Activated T-cell treated with anti-CD3 and anti-CD28 coated beads, Interleukin-2, amount 50 U/mL, for 1 hour (primary cell): ENCODE measurements at places on chromosomes 11 and 22.

GRCh38 chr11:38884145-38884865, 2286.3 kb upstream of the RAG2 start:
- DNase-seq, result no peak

DNA sequence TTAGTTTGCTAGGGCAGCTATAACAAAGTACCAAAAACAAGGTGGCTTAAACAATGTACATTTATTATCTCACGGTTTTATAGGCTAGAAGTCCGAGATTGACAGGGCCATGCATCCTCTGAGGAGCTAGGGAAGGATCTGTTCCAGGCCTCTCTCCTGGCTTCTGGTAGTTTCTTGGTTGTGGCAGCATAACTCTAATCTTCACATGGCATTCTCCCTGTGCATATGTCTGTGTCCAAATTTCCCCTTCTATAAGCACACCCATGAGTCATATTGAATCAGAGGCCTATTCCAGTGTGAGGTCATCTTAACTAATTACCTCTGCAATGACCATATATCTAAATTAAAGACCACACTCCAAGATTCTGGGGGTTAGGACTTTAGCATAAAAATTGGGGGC, 31.3 kb upstream of the MMP13 start:
- no peak for DNase-seq

DNA sequence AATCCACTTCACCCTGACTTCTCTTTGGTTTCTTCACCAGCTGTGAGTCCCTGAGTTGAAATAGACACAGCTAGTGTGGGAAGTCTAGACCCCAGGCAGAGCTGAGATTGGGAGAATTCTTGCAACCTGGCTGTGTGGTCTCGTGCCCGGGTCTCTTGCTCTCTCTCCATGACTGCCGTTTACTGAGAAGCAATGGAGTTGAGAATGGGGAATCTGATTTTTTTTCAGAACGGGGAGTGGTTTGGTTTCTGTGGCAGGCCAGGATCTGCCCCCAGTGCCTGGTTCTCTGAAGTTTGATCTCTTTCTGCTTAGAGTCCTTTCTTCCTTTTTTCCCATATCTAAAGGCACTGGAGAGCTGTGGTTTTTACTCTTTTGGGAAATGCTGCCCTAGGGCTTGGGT, 1.5 kb downstream of the SIDT2 start:
- no peak for DNase-seq

GRCh38 chr11:12026331-12027211, 18.1 kb upstream of the DKK3 start:
- no peak for DNase-seq

DNA sequence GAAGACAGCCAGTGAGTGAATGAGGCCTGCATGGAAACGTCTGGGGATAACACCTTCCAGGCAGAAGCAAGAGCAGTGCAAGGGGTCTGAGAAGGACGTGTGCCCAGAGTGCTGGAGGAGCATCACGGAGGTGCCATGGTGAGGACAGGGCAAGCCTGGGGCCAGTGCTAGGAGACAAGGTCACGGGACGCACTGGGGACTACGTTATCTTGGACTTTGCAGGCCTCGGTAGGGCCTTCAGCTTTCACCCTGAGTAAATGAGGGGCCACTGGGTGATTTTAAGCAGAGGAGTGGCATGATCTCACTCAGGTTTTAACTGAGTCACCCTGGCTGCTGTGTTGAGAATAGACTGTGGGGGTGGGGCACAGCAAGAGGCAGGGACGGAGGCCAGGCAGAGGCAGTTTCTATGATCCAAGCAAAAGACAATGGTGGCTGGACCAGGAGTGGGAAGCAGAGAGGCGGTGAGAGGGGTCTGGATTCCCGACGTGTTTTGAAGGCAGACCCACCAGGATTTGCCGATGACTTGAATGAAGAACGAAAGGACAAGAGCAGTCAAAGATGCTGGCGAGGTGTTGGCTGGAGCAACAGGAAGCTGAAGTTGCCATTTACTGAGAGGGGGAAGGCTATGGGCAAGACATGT, 102.7 kb upstream of the PARVA start:
- no peak for DNase-seq

GRCh38 chr11:10498022-10498400, 42.9 kb downstream of the AMPD3 start:
- no peak for DNase-seq

DNA sequence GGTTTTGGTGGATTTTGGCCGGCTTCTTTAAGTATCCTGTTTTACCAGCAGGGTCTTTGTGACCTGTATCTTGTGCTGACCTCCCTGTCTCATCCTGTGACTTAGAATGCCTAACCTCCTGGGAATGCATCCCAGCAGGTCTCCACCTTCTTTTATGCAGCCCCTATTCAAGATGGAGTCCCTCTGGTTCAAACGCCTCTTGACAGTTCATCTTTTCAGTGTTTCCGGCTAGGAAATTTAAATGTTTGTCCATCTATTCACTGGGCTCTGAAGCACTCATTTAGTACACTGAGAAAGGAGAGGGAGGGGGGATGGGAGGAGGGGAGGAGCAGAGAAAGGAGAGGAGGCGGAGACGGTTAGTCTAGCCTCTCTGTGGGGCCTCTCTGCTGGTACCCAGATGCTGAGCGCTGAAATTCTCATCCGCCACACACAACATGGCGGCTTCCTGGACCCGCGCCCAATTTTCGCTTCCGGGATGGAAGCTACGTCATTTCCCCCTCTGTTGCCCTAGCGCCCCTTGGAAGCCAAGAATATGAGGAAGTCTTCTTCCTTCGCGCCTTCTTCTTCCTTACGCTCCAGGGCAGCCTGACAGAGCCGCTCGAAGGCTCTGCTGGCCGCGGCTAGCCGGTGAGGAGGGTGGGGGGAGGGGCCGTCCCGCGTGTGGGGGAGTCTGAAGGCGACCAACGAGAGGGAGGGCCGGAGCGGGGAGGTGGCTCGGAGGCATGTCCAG, 69.0 kb upstream of the SYT13 start:
- peak; percentile 93 for DNase-seq

DNA sequence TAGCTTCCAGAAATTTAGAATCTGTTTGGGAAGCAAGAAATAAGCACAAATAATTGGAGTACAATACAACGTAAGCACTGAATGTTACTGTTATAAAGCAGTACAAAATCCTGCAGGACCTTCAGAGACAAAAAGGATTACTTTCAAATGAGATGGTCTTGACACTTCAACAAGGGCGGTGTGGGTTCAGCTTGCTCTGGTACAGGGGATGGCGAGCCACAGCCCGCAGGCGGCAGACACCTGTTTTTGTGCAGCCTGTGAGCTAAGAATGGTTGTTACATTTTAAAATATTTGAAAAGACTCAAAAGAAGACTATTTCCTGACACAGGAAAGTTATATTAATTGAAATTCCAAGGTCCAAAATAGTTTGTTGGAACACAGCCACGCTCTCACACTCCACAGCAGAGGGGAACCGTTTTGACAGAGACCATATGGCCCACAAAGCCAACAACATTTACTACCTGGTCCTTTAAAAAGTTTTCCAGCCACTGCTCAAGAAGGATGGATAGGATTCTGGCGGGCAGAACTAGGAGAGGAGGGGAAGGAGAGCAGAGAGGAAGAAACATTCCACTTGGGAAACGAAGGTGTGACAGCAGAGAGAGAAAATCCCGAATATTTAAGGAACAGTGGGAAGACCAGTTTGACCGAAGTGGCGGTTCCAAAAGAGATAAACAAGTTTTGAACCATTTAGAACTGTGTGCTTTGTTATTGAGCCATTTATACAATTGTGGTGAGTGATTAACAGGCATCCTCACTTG, 6.3 kb downstream of the PRDM10 start:
- DNase-seq, result no peak

- DNase-seq, result no peak
Observed at GRCh38 chr11:69459848-69460539, 21.5 kb upstream of the LINC01488 start.

DNA sequence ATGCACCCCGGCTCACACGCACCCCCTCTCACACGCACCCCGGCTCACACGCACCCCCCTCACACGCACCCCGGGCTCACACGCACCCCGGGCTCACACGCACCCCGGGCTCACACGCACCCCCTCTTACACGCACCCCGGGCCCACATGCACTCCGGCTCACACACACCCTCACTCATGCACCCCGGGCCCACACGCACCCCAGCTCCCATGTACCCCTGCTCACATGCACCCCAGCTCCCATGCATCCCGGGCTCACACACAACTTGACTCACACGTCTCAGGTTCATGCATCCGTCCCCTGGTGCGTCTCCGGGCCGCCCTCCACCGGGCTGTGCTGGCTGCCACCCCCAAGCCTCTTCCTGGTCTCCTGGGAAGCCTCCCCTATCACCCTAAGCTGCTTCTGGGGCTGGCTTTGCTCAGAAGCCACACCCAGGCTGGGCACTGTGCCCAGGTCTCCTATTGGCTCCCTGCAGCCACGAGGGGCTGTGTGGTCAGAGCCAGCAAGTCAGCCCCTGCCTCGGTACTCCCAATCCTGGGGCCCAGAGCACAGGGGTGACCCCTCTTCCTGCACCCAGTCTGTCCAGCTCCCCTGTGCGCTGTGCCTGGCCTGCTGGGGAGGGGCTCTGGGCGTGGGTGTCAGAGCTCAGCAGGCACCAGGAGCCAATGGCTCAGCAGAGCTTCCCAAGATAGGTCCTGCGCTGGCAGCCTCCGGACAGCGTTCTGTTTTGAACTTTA, 16.9 kb downstream of the TSPAN4 start:
- DNase-seq, result no peak

DNA sequence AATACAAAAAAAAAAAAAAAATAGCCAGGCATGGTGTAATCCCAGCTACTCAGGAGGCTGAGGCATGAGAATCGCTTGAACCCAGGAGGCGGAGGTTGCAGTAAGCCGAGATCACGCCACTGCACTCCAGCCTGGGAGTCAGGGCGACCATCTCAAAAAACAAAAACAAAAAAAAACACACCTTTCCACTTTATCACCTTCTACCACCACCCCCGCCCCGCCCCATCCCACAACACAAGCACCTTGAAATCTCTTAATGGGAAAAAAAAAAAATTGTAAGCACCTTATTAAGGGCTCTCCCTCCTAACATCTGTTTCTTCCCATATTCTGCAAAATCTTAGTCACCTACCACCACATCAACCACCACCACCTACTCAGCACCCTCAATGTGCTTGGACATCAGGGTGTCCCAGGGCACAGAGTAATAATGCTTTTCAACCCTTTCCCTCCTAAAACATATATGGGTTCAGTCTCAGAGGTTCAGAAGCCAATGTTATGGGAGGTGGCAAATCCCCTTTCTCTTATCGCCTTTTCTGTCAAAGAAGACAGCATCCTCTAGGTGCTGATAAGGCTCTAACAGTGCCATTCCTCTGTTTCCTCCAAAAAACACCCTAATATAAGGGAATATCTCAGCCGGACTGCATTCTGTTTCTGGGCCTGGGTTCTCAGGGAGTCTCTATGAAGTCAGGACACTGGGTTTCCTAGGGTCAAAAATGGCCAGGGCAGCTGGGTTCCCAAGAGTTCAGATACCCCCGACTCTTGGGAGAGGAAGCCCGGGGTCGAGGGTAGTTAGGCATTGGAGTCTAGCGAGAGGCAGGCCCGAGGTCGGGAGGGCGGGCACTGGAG, 718 bp downstream of the INTS5 start:
- DNase-seq, result no peak

GRCh38 chr11:86151174-86152005, 82.5 kb upstream of the PICALM start:
- no peak for DNase-seq

GRCh38 chr22:37999640-38000272, 15.4 kb upstream of the SOX10 start:
- no peak for DNase-seq

- DNase-seq, result no peak
Observed at GRCh38 chr11:99739464-99740089, 718.8 kb downstream of the CNTN5 start.

GRCh38 chr11:104668797-104669463, 229.3 kb downstream of the CASP12 start:
- DNase-seq, result no peak

DNA sequence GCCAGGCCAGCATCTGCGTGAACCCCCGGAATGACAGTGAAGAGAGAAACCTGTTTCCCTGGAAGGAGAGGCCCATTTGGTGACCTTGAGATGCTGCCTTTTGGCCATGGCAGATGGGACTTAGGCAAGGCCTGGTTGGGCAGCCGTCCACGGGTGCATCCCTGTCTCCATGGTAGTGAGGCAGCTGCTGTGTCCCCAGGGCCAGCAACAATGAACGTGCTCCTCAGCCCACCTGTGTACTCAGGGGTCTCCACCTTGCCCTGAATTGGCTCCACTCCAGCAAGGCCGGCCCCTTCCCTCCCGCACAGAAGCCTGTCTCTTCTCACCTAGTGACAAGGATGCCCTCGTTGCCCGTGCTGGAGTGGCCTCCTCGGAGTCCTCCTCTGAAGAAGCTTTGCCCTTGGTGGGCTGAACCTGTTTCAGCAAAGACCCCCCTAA, 441.1 kb downstream of the TBC1D22A start:
- DNase-seq, result peak; percentile 12

DNA sequence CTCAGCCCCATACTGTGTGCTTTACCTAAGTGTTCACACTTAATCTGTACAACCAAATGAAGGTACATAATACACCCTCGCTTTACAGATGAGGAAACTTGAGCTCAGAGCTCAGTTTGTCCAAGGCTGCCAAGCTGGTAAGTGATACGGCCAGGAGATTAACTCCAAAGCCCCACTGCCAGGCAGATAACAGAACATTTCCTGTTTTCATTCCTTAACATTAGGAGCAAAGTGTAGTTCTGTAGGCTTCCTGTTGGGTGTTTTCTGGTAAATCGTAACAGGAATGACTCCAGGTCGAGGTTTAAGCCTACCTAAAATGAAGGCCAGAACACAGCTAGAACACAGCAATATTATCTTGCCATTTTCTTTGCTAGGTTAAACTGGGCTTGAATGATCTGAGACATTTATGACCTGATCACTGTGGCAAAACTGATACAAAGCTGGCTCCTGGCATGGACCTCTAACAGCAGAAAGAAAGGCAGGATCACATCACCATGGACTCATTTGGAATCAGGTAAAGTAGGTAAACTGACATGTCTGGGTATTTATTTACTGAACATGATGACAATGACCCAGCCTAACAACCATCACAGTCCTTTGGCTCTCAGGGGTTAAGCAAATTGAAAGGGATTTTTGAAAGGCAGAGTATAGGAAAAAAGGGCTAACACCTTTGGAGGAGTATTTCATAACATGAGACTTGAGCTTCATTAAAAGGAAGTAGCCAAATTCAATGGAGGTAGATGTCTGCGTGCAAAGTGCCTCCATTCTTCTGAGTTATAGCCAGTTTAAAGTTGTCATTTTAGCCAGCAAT, 3.9 kb upstream of the NUP50 start:
- DNase-seq, result no peak

- no peak for DNase-seq
Observed at GRCh38 chr11:121829159-121829643, 286.8 kb downstream of the BLID start.

DNA sequence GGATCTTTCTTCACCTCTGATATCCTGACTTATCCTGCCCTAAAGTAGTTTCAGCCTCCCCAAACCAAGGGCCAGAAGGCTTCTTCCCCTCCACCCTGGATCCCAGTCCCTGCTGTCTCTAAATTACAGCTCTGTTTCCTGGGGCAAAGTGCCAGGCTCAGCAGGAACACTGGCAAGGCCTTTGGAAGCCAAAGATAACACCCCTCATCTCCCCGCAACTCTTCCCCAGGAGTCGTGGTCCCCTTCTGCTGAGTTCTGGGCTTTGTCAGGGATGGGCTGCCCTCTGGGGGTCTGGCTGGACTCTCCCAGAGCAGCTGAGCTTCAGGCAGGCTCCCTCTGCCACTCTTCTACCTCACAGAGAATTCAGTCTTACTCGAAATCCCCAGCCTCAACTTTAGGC, 53.8 kb upstream of the AMPD3 start:
- DNase-seq, result no peak
